Activated CD4-positive, alpha-beta T cell treated with anti-CD3 and anti-CD28 coated beads for 36 hours (primary cell): ENCODE measurements at places on chromosomes 7 and 10.
A peak's percentile ranks its signal among the peaks of the same experiment; 100 is the strongest.

DNA sequence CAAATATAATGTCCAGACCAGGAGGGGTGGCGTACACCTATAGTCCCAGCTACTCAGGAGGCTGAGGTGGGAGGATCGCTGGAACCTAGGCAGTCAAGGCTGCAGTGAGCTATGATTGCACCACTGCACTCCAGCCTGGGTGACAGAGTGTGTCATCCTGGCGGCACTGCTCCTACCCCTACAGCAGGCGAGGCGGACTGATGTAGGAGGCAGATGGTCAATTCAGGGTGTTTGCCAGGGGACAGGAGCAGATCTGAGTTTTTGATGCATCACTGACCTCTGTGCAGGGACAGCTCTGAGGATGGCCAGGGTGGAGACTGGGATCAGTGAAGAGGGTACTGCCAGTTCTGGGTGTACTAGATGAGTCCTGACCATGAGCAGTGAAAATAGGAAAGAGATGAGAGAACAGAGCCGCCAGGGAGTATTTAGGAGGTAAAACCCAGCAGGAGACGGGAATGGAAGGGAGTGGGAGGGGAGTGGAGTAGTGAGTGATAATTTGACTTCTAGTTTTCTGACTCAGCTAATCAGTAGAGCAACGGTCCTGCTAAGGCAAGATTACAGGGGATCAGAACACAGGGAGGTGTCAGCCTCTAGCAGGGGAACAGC, 75.3 kb downstream of the HIP1 start:
- DNase-seq: no peak

DNA sequence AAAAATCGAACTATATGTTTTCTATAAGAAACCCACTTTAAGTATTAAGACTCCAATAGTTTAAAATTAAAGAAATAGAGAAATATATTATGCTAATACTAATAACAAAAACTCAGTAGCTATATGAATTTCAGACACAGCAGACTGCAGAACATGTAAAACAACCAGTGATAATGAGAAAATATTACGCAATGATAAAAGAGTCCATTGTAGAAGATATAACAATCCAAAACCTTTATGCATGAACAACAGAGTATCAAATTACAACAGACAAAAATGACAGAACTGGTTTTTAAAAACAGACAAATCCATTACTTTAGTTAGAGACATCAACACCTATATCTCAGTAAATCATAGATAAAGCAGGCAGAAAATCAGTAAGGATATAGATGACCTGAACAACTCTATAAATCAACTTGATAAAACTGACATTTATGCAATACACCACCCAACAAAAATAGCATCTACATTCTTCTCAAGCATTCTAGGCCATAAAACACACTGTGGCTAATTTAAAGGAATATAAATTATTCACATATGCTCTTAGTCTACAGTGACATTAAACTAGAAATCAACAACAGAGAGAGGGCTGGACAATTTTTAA, 669.5 kb upstream of the GHITM start:
- DNase-seq: no peak

GRCh38 chr7:45863715-45864114, 9.2 kb downstream of the CCDC201 start:
- no peak for DNase-seq

DNA sequence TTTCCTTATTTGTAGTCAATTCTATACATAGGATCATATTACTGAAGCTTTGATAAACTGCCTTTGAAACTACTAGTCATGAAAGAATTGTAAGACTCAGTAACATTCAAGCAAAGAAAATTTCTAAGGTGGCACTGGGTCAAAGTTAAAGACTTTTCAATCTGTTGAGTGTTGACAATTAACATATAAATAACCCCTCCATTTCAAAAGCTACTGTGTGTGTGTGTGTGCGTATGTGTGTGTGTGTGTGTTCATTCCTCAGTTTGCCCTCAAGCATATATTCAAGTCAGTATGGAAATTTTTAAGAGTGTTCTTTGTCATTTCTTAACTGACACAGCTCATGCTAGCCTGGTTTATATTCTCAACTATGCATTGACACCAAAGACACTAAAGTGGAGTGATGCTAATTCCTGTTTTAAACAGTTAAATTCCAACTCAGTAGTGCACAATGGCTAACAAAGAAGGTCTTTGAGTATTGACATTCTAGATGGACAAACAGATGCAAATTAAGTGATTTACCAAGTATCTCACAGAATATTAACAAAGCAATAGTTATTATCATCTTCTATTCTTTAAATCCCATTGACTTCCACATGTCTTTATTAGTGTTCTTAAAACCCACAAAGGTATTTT, 314.8 kb upstream of the GRM3 start:
- no peak for DNase-seq

DNA sequence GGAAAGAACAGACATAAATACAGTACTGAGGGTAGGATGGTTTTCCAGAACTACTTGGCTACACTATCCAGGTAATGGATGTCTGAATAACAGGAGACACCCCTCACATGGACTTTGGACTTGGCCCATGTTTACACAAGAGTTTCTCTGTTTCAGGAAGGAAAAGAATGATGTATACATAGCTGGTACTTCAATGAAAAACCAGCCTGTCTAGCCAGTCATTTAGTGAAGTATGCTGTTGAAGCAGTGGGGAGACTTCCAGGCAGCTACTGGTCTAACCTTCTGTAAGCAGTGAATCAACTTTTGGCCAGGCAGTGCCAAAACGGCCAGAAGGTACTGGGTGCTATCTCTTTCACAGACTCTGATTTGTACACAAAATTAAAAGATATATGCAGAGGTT, 135.0 kb downstream of the MBL2 start:
- no peak for DNase-seq

DNA sequence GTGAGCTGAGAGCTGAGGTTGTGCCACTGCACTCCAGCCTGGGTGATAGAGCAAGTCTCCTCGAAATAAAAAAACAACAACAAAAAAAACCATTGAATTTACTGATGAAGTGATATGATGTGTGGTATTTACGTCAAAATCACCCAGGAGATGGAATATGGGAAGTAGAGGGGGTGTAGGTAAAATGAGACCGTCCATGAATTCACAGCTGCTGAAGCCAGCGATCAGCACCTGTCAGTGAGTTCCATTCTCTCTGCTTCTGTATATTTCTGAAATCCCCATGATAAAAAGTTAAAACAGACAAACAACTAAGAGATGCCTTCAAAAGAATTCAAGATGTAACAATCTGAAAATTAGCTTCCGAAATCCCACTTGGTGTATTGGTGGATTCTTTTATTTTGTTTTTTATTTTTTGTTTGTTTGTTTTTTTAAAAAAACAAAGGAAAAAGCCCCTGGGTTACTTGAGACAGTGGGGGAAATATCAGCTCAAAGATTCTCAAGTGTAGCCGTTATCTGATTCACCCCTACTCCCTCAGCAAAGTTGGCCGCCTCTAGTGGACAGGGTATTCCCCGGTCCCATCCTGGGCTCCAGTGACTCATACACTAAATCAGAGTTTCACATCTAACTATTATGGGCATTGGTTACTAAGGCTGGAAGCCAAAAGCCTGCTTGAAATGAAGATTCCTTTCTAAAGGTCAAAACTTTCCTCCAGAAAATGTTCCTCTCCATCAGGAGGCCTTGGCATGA, 76.4 kb downstream of the MAP3K8 start:
- DNase-seq: peak; percentile 61

- peak; percentile 83 for DNase-seq
Measured at GRCh38 chr10:119313644-119314043, 106.3 kb downstream of the GRK5 start.

DNA sequence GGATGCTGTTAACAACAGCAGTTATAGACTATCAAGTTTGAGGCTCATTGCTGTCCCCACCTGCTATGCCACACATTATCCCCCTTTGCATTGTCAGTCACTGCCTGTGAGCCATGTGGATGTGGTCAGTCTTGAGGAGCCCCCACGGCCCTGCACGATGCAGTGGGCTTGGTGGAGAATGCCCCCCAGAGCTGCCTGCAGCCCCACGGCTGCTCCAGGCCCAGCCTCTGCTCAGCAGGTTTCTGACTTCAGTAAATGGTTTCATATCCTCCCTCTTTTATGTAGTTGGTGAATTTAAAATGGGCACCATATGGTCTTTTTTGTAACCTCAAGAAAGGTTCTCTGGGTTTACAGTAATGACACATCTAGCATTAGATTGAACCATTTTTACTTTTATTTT, 164.1 kb downstream of the EBF3 start:
- DNase-seq: no peak

GRCh38 chr7:105585850-105586500, 4.7 kb upstream of the EFCAB10 start:
- DNase-seq: no peak

GRCh38 chr10:32384171-32384570, 37.2 kb upstream of the EPC1 start:
- DNase-seq: no peak

DNA sequence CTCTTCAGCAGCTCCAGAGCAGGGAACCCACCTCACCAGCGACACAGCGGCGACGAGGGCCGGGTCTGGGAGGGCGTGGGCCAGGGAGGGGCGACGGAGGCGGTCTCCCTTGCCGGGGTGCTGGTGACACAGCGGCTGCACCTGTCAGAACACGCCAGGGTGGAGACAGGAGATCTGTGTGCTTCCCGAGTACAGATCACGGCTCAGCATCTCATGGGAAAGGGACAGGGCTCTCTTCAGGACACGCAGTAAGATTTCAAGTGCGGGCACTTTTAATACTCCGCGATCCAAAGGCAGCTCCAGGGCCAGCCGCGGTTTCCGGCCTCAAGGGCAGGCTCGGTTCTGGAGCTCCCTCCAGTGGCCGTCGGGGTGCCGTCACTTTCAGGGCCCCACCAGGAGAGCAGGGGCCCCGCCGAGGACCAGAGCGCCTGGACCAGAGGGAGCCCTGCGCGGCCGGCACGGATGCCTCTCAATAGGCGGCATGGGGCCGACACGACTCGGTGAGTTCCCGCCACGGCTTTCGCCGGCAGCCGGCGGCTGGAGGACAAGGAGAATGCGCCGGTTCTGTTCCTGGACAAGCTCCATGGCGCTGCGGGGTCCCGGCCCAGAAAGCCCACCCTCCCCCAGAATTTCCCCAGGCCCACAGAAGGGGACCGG, 21.4 kb downstream of the GPR146 start:
- peak; percentile 92 for DNase-seq

DNA sequence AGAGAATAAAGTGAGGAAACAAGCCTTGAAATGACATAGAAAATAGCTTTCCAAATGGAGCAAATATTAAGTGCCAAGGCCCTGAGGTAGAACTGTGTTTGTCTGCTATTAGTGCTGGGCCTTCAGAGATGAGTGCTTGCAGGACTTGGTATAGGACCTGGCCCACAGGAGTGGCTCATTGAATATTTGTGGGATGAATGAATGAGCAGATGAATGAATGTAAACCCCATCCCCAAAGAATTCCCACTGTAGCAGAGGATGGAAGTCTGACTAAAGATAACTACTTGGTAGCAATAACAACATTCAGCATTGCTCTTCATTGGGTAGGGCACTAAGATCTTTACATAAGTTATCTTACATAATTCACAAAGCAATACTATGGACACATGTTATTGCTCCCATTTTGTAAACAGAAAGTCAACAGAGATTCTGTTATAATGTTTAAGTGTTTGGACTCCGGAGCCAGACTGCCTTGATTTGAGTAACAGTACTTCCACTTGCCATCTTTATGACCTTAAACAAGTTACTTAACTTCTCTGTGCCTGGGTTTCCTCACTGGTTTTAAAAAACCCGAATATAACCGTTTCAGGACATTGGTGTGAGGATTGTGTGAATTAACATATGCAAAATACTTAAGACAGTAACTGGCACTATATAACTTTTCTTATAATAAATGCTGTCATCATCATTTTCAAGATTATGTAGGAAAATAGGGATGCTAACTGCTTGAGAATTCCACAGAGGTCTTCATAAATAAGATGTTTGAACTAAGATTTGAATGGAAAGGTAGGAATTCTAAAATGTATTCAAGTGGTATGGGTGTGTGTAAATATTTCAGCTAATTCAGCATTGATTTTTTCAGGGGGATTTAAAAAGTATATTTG, 141.9 kb downstream of the PRKG1 start:
- DNase-seq: no peak

DNA sequence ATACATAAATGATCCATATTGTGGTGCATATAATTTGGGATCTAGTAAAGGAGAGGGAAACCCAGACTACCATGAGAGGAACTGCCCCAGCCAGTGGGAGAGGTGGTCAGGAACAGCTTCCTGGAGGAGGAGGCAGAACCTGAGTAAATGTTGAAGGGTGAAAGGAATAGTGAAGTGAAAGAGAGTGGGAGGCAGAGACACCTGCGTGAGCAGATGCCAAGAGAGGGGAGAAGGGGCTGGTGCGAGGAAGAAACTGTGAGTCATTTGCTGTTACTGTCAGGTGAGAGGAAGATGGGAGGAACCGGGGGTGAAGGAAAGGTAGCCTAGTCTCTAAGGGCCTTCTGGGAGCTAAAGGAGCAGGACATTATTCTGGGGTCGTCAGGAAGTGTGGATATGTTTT, 294.8 kb downstream of the GRID1 start:
- DNase-seq: no peak

DNA sequence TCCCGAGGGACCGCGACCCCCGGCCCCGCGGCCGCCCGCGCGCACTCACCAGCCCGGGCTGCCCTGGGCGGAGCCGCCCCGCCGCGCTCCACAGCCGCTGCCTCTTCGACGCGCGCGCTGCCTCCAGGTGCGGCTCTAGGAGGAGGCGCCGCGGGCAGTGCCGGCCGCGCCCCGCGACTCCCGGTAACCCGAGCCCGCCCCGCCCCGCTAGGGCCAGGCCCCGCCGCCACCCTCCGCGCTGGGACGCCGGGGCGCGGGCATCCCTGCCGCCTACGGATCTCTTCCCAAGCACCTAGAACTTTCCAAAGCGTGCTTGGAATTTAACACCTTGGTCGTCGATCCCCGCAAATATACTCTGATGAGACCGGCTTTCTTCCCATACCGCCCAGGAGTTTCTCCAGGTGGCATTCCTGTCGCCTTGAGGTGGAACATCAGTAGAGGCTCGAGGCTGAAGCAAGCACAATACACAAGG, at the start of gene SLC26A5:
Gene SLC26A5, minus strand, starts transcription at position 159 of the 472 bp plus-strand sequence. CDS start 24,693 bp downstream, outside the sequence.
- DNase-seq: peak; percentile 45

DNA sequence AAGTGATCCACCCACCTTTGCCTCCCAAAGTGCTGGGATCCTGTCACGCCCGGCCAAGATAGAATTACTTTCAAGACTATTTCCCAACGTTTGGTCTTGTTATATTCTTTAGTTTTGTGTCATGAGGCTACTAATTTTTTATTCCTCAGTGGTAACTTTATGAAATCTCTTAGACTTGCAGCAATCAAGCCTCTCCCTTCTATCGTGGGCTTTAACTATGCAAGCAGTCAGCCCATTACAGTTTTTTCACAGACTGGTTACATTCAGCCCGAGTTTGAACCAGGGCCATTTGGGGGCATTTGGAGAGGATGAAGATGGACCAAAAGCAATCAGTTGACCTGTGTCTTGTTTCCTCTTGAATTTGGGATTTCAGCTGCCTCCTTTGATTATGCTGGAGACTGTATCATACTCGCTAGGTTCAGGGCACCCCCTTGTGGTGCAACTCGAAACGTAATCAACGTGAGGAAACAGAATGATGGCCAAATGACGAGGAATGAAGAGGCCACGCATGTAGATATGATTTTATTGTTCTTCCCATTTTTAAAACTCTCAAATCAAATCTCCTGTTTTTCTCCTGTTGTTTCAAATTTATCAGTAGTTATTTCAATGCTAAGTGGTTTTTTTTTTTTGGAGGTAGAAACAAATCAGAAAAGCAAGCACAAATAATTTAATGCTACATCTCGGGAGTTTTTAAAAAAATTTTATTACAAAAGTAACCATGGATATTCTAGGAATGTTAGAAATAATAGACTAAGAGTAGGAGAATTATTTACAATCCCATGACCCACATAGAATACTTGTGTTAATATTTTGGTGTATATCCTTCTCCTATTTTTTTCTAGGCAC, 151.6 kb downstream of the KIAA1217 start:
- peak; percentile 71 for DNase-seq
